Large intestine (tissue), 12 donors: ENCODE measurements at places on chromosomes 12 and 14. TPM values are rescaled to one million over a fixed set of nuclear protein-coding genes. Genes with fewer than 3 reads are reported as not detected.

TCL1B gene
- 0.03 TPM for polyA plus RNA-seq

SIX6 gene
- polyA plus RNA-seq, result not detected

PTGDR gene
- 1.5 TPM for polyA plus RNA-seq

SPIC gene
- polyA plus RNA-seq, result 0.13 TPM

CCDC198 gene
- polyA plus RNA-seq, result 90.7 TPM

POTEG gene
- polyA plus RNA-seq, result not detected

HSPB8 gene
- 8.4 TPM for polyA plus RNA-seq

FSCB gene
- polyA plus RNA-seq, result not detected

KRT75 gene
- polyA plus RNA-seq, result not detected

OAS2 gene
- 2.9 TPM for polyA plus RNA-seq

- no peak for DNase-seq
Observed at GRCh38 chr14:61101803-61102548, 120.9 kb downstream of the SLC38A6 start.

GRCh38 chr12:110012137-110012536, 12.9 kb downstream of the ANKRD13A start:
- peak; percentile 89 for DNase-seq

DNA sequence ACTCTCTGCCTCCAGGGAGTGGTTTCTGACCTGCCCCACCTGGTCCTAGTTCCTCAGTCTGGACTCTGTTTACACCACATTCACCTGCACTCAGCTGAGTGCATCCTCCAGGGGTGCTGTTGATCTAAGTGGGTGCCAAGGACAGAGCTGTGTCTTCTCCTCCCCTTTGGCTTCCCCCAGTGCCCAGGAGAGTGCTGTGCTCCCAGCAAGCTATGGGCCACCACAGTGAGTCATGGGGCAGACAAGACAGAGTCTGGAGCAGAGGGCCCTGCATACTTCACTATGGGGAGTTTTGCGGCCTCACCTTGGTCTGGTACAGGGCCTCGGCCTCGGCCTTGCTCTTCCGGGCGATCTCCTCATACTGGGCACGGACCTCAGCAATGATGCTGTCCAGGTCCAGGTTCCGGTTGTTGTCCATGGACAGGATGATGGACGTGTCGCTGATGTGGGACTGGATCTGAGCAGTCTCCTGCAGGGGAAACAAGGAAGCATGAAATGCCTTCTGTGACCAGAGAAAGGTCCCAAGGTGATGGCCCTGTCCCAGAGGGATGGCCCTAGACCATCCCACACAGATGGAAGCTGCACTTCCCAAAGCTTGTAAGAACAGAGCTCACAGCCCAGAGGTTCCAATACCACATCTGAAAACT, 4.9 kb downstream of the KRT73 start:
- no peak for DNase-seq

- DNase-seq, result no peak
Observed at GRCh38 chr14:23297611-23298277, 4.9 kb downstream of the PPP1R3E start.

- no peak for DNase-seq
Observed at GRCh38 chr12:47221256-47222023, 141.7 kb upstream of the AMIGO2 start.

DNA sequence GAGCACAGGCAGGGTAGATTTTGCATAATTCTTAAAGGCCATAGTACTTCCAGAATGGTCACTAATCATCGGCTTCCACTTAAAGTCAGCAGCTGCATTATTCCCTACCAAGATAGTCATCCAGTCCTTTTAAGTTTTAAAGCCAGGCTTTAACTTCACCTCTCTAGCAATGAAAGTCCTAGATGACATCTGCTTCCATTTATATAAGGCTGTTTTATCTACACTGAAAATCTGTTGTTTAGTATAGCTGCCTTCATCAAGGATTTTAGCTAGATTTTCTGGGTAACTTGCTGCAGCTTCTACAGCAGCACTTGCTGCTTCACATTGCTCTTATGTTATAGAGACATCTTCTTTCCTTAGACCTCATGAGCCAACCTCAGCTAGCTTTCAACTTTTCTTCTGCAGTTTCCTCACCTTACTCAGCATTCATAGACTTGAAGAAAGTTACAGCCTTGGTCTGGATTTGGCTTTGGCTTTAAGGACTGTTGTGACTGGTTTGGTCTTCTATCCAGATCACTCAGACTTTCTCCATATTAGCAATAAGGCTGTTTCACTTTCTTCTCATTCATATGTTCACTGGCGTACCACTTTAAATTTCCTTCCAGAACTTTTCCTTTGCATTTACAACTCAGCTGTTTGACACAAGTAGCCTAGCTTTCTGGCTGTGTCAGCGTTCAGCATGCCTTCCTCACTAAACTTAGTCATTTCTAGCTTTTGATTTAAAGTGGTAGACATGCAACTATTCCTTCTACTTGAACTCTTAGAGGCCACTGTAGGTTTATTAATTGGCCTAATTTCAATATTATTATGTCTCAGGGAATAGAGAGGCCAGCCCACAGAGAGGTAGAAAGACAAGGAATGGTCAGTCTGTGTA, 209.9 kb upstream of the GARIN2 start:
- DNase-seq, result no peak

GRCh38 chr14:69996216-69996615, 117.0 kb downstream of the SMOC1 start:
- DNase-seq, result peak; percentile 76

DNA sequence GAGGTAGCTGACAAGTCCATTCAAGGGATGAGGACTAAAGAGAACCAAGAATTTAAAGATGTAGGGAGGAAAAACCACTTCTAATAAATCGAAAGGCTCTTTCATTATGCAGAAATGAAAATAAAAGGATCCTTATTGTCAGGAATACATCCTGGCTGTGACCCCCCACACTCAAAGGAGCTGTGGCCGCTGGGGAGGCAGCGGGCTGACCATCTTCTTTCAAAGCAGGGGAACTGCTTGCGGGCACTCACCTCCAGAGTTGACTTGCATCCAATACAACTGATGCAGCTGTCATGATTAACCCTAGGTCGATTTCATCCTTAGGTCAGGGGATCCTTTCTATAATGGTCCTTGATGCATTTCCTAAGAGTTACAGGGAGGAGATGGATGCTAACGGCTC, 35.3 kb downstream of the TRAFD1 start:
- DNase-seq, result no peak

- no peak for DNase-seq
Observed at GRCh38 chr12:58711974-58712373, 208.3 kb downstream of the LRIG3 start.

DNA sequence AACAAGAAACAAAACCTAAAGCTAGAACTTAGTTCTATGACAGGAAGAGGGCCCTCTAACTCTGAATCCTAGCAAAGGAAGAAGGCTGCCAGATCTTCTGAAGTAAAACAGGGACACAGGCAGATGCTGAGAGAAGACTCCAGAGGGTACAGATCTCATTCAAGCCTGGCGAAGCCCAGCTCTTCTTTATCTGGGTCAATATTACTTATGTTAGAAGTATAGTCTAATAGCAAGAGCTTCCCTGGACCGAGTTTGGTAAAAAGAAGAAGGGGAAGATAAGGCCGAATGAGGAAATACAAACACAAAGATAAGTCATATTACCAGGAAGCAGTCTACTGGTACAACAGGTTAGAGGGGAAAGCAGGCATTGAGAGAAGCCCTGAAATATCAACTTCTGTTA, 79.9 kb upstream of the CCDC91 start:
- DNase-seq, result no peak

GRCh38 chr14:94041551-94042346, 15.6 kb downstream of the OTUB2 start:
- no peak for DNase-seq

GRCh38 chr14:71682337-71682736, 249.9 kb upstream of the RGS6 start:
- DNase-seq, result no peak

DNA sequence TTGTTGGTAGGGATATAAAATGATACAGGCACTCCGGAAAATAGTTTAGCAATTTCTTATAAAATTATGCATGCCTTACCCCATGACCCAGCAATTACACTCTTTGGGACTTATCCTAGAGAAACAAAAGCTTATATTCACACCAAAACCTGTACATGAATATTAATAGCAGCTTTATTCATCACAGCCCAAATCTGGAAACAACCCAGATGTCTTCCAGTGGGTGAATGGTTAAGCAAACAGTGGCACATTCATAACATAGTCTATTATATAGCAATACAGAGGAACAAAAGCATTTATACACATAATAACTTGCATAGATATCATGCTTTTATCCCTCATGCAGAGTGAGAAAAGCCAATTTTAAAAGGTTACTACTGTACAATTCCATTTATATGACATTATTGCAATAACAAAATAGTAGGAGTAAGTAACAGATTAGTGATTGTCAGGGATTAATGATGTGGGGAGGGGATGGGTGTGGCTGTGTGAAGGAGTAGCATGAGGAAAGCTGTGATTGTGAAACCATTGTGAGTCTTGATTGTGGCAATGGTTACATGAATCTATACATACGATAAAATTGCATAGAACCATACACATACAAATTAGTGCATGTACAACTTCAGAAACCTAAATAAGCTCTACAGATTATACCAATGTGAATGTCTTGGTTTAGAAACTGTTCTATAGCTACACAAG, 363.1 kb upstream of the OR4E1 start:
- DNase-seq, result no peak

DNA sequence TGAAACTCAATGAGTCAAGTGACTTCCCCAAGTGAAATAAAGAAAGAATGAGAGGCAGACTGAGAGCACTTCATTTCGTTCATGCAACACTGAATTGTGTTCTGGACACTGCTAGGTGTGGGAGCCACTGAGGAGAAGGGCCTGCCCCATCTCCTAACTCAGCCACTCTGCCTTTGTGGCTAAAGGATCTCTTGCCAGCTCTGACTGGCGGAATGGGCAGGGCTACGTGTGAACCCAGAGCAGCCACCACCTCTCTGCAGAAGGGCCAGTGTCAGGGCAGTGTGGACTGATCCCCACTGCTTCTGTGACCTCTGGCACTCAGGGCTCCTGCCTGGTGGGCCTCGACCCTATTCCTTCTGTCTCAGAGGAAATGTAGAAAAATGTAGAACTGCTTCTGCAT, 46.5 kb upstream of the GZMB start:
- DNase-seq, result no peak

- DNase-seq, result no peak
Observed at GRCh38 chr14:36517242-36518030, 2.6 kb downstream of the NKX2-1 start.

GRCh38 chr12:7787574-7788293, 1.5 kb upstream of the NANOG start:
- no peak for DNase-seq

GRCh38 chr12:94289461-94290312, 141.3 kb downstream of the PLXNC1 start:
- DNase-seq, result no peak

DNA sequence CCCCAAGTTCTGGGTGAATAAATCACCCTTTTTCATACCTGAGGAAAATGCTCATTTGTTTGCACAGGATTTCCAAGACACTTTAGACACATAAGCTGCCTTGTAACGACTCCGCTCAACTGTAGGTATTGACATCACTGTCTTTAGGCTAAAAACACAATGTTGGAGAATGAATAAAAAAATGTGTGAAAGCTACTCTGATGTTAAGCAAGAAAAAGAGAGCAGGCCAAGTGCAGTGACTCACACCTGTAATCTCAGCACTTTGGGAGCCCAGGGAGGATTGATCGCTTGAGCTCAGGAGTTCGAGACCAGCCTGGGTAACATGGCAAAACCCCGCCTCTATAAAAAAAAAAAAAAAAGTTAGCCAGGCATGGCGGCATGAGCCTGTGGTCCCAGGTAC, 11.1 kb upstream of the CIPC start:
- no peak for DNase-seq

DNA sequence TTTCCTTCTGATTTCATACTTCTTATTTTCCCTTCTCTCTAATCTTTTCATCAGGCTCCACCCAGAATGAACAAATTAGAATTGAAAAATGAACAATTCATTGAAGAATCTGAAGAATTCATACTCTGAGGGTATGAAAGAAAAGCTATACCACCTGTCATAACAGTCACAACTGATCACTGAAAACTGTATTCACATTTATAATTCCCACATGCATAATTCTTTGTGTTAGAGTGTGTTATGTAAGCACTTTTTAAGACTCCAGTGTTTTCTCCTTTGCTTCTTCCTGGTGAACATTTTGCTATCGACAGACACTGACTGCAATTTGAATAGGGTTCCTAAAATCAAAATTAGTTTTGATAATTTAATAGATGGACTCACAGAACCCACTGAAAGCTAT, 271.2 kb downstream of the SLC16A7 start:
- DNase-seq, result no peak

GRCh38 chr14:26905229-26905628, 307.4 kb upstream of the NOVA1 start:
- DNase-seq, result no peak

DNA sequence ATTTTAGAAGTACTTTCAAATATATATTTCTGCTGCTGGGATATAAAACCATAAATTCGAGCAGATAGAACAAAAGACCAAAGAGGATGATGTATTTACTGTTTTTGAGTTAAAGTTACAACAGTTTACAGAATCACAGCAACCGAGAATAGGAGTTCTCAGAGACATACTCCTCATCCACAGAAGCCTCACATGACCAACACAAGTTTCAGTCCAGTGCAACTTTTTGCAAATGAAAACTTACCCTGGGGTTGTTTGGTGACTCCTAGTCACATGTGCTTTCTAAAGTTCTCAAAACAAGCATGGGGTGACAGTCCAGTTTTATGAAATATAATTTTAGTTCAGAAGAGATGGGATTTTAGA, 117.1 kb downstream of the PRKCH start:
- no peak for DNase-seq

DNA sequence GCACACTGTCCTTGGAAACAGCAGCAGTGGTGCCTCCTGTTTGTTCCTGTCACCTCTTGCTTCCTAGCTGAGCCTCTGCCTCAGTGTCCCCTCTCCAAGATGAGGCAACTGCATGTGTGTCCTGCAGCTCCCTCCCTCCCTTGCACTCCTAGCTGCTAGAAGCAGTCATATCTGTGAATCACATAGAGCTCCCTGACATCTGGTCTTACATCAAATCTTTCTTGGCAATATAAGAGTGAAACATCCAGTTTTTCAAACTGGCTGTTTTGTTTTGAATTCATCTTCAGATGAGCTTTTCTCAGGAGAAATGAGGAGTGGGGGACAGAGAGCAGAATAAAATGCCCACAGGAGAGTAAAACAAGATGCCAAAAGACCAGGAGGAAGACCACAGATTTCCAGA, 103.7 kb downstream of the VCPKMT start:
- DNase-seq, result no peak

DNA sequence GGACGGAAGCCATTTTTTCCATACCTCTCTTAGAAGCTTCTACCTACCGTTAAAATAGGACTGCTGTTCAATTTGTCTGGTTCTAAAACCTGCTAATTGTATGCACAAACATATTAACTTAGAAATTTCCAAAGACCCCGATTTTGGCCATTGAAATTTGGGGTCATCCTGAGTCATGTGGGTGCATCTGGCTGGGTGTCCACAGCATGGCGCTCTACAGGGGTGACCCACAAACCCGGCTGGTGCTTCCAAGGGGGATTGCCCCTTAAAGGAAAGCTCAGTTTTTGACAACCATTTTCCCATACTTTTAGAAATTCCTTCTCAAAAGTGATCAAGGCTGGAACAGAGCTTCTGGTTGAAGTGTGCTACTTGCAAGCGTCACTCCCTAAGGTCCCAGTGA, 83.9 kb upstream of the EIF5 start:
- DNase-seq, result no peak
